ENCODE measurements at places on chromosomes 7 and 10. TPM values are rescaled to one million over a fixed set of nuclear protein-coding genes. Genes with fewer than 3 reads are reported as not detected.

- no peak overlapping the region for H3K4me3 ChIP-seq
- H3K4me1 ChIP-seq, result no peaks in the 10 kb centered on the region
- H3K27me3 ChIP-seq, result peaks cover 64% of the 10 kb centered on the region
Measured at GRCh38 chr7:50197549-50197948, 104.5 kb upstream of the ZPBP start.

Gene IFIT1B
- not detected for total RNA-seq

Gene GPER1
- total RNA-seq, result 0.28 TPM

DNA sequence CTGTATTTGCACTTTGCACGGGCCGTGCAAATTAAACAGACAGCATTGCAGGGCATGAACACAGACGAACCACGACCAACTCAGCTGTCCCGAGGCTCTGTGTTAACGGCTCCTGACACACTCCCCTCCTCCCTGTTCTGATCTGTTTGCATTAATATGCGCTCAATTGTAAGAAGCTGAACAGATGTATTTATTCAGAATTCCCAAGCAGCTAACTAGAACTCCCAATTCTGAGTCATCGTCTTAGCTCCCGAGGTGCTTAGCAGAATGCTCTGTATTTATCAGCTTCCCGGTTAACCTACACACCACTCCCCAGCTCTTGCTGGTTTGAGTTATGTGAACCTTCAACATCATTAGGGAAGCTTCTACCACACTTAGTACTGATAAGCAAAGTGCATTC is 286.4 kb downstream of the PTPRN2 start:
- peaks cover 12% of the 10 kb centered on the region for H3K36me3 ChIP-seq
- DNase-seq, result no peak
- peaks cover 4% of the 10 kb centered on the region for H3K4me1 ChIP-seq
- no peaks in the 10 kb centered on the region for H3K27me3 ChIP-seq
- no peak overlapping the region for H3K27ac ChIP-seq

Gene ERVW-1
- not detected for total RNA-seq

GRCh38 chr10:60537697-60538096 is 148.0 kb upstream of the ANK3 start:
- H3K36me3 ChIP-seq, result no peaks in the 10 kb centered on the region
- no peak overlapping the region for H3K4me3 ChIP-seq
- peaks cover 14% of the 10 kb centered on the region for H3K4me1 ChIP-seq

GRCh38 chr7:100683659-100684533 is 10.2 kb downstream of the GIGYF1 start:
- DNase-seq, result no peak
- H3K4me1 ChIP-seq, result peaks cover 7% of the 10 kb centered on the region
- H3K27me3 ChIP-seq, result no peaks in the 10 kb centered on the region
- H3K36me3 ChIP-seq, result peaks cover 59% of the 10 kb centered on the region
- H3K27ac ChIP-seq, result no peak overlapping the region
- no peak overlapping the region for H3K4me3 ChIP-seq

DNA sequence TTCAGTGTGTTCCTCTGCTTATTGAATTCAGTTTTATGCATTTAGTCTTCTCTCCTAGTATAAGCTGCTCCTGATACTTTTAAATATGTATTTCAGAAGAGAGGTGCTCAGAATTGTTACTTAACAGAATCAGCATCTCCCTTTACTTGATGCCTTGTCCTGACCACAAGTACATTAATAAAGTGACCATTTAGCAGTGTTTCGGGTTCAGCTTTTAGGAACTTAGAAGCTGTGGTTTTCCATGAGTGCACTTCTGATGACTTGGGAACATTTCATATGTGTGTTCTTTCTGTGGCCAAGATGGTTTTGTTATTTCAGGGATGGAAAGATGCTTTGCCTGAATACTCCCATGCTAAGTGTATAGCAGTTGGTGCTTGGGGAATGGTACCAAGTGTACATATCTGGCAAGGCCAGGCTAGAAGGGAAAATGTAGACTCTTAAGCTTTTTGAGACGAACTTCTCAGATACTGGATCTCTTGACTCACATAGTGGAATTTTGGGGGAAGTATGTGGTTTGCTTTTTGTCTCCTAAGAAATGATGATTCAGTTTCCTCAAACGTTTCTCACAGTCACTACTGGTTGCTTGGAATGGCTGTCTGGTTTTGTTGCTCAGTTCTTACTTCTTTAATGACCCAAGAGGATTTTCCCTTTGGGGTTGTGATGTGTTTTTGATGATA is 17.2 kb downstream of the SGPL1 start:
- peak; percentile 46 for DNase-seq
- no peak overlapping the region for H3K4me3 ChIP-seq
- H3K27me3 ChIP-seq, result no peaks in the 10 kb centered on the region
- H3K27ac ChIP-seq, result no peak overlapping the region
- peaks cover 4% of the 10 kb centered on the region for H3K36me3 ChIP-seq

DNA sequence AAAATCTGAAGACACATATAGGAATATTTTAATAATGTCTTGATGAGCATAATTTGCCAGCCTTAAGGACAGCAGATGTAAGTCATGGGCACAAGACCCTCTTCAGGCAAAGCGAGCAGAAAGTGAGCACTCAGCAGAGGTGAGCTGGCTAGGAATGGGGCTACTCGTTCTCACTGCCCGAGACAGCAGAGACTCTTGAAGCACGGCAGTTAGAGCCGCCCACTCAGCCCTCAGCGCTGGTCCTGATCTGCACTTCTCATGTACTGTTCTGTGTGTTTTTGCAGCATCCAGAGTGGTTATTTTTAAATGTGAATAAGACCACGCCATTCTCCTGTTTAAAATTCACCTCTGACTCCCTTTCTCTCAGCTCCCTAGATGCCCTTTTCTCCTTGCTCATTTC is 65.3 kb downstream of the GFRA1 start:
- no peaks in the 10 kb centered on the region for H3K27me3 ChIP-seq
- H3K4me1 ChIP-seq, result peaks cover 5% of the 10 kb centered on the region
- no peak for DNase-seq
- no peaks in the 10 kb centered on the region for H3K36me3 ChIP-seq
- no peak overlapping the region for H3K27ac ChIP-seq
- H3K4me3 ChIP-seq, result no peak overlapping the region

- no peaks in the 10 kb centered on the region for H3K4me1 ChIP-seq
- H3K4me3 ChIP-seq, result no peak overlapping the region
- no peaks in the 10 kb centered on the region for H3K36me3 ChIP-seq
- no peak overlapping the region for H3K27ac ChIP-seq
- H3K27me3 ChIP-seq, result no peaks in the 10 kb centered on the region
- DNase-seq, result no peak
Measured at GRCh38 chr10:80351220-80351619, 5.3 kb downstream of the DYDC1 start.

Gene WNT8B
- total RNA-seq, result not detected

GRCh38 chr7:116979430-116979829 is 26.1 kb downstream of the ST7 start:
- no peaks in the 10 kb centered on the region for H3K27me3 ChIP-seq
- no peak overlapping the region for H3K27ac ChIP-seq
- DNase-seq, result no peak
- H3K36me3 ChIP-seq, result no peaks in the 10 kb centered on the region

GRCh38 chr10:48517482-48517881 is 87.4 kb downstream of the ARHGAP22 start:
- no peaks in the 10 kb centered on the region for H3K4me1 ChIP-seq
- H3K27me3 ChIP-seq, result no peaks in the 10 kb centered on the region

Gene CFAP69
- 3.7 TPM for total RNA-seq

Gene IGFBP3
- 164 TPM for total RNA-seq

GRCh38 chr10:131073469-131074035 is 238.0 kb downstream of the TCERG1L start:
- no peaks in the 10 kb centered on the region for H3K27me3 ChIP-seq
- no peaks in the 10 kb centered on the region for H3K4me1 ChIP-seq
- H3K36me3 ChIP-seq, result no peaks in the 10 kb centered on the region

- H3K27ac ChIP-seq, result peak overlapping the region; percentile 85
- no peaks in the 10 kb centered on the region for H3K27me3 ChIP-seq
- H3K4me3 ChIP-seq, result peak overlapping the region; percentile 80
- peaks cover 22% of the 10 kb centered on the region for H3K4me1 ChIP-seq
- no peak for DNase-seq
Measured at GRCh38 chr10:104253606-104254410, 884 bp upstream of the GSTO1 start.

GRCh38 chr10:69864321-69864720 is 62.6 kb downstream of the COL13A1 start:
- H3K27ac ChIP-seq, result no peak overlapping the region
- DNase-seq, result peak; percentile 82
- no peaks in the 10 kb centered on the region for H3K27me3 ChIP-seq
- H3K4me3 ChIP-seq, result no peak overlapping the region
- peaks cover 26% of the 10 kb centered on the region for H3K4me1 ChIP-seq

- no peaks in the 10 kb centered on the region for H3K36me3 ChIP-seq
- no peaks in the 10 kb centered on the region for H3K27me3 ChIP-seq
- DNase-seq, result no peak
- H3K4me3 ChIP-seq, result no peak overlapping the region
Measured at GRCh38 chr7:14400271-14400670, 410.8 kb upstream of the ETV1 start.

GRCh38 chr7:127876393-127876792 is 154.8 kb downstream of the LRRC4 start:
- no peak overlapping the region for H3K4me3 ChIP-seq
- H3K27ac ChIP-seq, result no peak overlapping the region
- peak; percentile 11 for DNase-seq
- H3K36me3 ChIP-seq, result peaks cover 14% of the 10 kb centered on the region
- H3K27me3 ChIP-seq, result no peaks in the 10 kb centered on the region

DNA sequence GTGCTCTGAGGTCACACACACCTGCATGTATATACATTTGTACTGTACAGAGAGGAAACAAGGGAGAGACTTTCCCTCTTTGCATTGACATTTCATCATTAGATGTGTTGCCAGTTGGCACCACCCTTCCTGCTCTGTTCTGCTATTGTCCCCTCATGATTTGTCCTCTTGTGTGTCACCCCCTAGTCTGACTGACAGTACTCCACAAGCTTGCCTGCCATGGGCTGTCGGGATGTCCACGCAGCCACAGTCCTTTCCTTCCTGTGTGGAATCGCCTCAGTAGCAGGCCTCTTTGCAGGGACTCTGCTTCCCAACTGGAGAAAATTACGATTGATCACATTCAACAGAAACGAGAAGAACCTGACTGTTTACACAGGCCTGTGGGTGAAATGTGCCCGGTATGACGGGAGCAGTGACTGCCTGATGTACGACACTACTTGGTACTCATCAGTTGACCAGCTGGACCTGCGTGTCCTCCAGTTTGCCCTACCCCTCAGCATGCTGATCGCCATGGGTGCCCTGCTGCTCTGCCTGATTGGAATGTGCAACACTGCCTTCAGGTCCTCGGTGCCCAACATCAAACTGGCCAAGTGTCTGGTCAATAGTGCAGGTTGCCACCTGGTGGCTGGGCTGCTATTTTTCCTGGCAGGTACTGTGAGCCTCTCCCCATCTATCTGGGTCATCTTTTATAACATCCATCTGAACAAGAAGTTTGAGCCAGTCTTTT is 9.4 kb downstream of the CLDN12 start:
- H3K4me1 ChIP-seq, result peaks cover 1% of the 10 kb centered on the region
- DNase-seq, result peak; percentile 48
- H3K4me3 ChIP-seq, result no peak overlapping the region
- no peaks in the 10 kb centered on the region for H3K27me3 ChIP-seq
- H3K27ac ChIP-seq, result no peak overlapping the region

Gene TECTB
- total RNA-seq, result not detected

GRCh38 chr7:87935384-87935706 is 1.3 kb downstream of the ADAM22 start:
- no peak overlapping the region for H3K27ac ChIP-seq
- H3K27me3 ChIP-seq, result peaks cover 76% of the 10 kb centered on the region
- H3K4me3 ChIP-seq, result no peak overlapping the region
- no peak for DNase-seq

DNA sequence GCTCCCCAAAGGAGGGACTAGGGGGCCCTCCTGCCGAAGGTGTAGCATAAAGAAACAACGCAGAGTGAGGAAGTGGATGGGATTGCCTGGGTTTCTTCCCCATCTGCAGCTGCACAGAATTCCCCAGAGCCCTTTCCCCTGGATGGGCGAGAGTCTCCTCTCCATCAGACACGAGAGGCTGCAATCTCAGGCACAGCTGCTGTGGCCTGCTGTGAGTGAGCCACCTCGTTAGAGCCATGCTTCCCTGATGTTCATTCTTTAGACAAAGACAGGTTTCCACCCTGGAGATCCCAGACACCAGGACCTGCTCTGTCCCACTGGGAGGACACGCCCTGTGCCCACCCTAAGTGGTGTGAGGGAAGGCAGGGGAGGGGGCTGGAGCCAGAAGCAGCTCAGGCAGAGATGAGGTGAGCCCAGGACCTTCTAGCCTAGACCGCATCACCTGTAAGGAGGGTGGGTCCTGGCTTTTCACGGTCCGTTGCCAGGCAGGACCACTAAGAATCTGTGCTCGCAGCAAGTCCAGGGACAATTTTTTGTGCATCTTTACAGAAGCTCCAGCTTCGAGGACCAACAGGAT is 268.6 kb upstream of the TCERG1L start:
- peaks cover 6% of the 10 kb centered on the region for H3K36me3 ChIP-seq
- no peaks in the 10 kb centered on the region for H3K27me3 ChIP-seq
- H3K27ac ChIP-seq, result no peak overlapping the region
- no peak for DNase-seq
- H3K4me3 ChIP-seq, result no peak overlapping the region

DNA sequence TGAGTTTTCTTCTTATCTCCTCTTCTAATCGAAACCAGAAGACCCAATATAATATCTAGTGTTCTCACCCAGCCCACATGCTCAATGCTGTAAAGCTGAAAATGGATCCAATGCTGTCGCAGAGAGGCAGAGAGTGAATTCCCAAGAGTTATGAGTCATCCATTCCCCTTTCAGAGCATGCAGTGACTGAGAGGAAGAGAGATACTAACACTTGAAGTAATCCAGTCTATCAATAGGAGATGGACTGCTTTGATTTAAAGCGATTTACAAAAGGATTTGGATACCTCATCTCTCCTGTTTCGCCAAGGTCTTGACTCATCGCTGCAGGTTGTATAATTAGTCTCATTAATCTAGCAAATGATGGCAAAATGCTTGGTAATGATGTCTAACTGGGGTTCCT is 41.5 kb upstream of the PRKCQ start:
- H3K27me3 ChIP-seq, result peaks cover 25% of the 10 kb centered on the region
- H3K4me1 ChIP-seq, result no peaks in the 10 kb centered on the region
- DNase-seq, result peak; percentile 33
- H3K27ac ChIP-seq, result no peak overlapping the region
- no peaks in the 10 kb centered on the region for H3K36me3 ChIP-seq

GRCh38 chr7:135414850-135415439 is 95.0 kb downstream of the CNOT4 start:
- no peaks in the 10 kb centered on the region for H3K27me3 ChIP-seq
- no peak overlapping the region for H3K27ac ChIP-seq
- peaks cover under 1% of the 10 kb centered on the region for H3K36me3 ChIP-seq
- peaks cover 11% of the 10 kb centered on the region for H3K4me1 ChIP-seq

Gene EPHA1
- total RNA-seq, result 1.2 TPM

All from MCF 10A (cell line).